ENCODE measurements at places on chromosomes 1 and 21.
A peak's percentile ranks its signal among the peaks of the same experiment; 100 is the strongest.

- DNase-seq, result no peak
These were observed 44.8 kb upstream of the KCND3 start for GRCh38 chr1:112034277-112034676.

- DNase-seq, result no peak
These were observed 131.8 kb downstream of the CAMTA1 start for GRCh38 chr1:6917067-6917466.

- DNase-seq, result no peak
These were observed 55.6 kb upstream of the GCLM start for GRCh38 chr1:93964777-93965200.

DNA sequence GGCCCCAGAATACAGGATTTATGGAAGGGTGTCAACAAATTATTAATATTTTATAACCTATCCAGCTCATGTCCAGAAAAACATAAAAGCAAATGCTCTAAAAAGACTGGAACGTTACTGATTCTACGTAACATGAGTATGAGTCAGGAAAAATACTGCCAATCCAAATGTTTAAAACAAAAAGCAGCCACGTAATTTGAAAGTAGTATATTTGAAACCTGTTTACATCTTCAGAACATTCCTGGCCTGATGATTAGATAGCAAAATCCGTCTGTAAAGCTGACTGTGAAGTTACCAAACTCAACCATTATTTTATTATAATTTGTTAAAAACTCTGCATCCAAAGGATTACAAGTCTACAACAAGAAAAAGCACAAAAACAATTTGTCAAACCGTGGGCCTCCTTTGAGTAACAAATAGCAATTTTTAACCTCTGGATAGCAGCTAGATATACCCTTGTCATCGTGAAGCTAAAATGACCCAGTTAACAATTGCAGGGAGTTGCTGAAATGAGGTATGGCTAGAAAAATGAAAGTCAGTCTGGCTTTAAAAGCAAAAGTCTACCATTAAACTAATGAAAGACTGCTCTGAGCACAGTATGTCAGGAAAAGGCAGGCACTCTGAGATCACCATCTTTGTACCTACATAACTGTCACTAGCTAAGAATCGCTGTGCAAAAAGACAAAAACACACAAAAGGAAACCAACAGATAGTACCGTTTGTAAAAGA lies 1.2 kb downstream of the UBR4 start:
- no peak for DNase-seq

- no peak for DNase-seq
These were observed 46.4 kb downstream of the AJAP1 start for GRCh38 chr1:4700801-4701200.

- DNase-seq, result no peak
These were observed 13.8 kb upstream of the FCGR2A start for GRCh38 chr1:161491472-161491871.

DNA sequence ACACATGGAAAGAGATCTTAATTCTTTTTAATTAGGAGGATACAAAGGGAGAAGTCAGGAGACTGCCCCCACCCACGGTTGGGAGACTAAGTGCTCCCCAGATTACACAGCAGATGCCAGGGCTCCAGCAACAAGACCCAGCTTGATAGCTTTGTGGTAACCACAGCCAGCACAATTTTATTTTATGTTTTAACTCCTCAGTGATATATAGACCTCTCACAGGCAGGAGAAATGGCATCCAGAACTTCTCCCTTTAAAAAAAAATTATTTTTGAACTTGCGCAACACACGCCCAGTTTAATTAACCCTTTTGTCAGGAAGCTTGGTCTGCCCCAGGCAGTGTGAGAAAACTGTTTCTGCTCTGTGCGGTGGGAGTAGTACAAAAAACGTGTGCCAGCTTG lies 62.6 kb upstream of the ACOT11 start:
- no peak for DNase-seq

DNA sequence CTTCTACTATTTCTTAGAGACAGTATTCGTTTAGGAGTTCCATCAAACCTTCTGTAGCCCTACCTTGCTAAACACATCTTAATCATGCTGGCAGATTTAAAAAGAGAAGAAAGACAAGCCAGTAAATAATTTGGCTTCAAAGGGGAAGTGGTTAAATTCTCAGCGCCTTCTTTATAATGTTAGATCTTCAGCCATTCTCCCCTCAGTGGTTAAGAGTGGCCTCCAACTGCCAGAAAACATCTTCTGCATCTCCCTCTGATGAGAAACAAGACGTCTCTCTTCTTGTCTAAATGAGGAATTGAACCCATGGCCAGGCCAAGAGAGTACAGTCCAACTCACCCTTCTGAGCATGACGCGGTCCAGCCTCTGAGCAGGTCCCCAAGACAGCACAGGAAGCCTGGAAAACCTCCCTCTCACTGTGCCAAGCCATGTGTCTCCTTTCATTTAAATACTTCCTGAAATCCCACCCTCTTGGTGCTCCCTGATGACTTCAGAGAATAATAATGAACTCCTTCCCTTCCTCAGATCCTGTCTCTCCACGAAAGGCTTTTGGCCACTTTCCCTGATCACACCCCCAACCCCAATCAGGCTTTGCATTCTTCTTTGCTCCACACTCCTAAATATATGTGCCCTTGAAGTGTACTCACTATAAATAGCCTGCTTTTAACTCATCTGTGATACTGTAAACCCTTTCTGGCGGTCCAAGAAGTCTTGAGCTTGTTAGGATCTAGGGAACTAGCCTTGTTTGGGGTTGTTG lies 16.4 kb upstream of the LRRC52 start:
- DNase-seq, result no peak

DNA sequence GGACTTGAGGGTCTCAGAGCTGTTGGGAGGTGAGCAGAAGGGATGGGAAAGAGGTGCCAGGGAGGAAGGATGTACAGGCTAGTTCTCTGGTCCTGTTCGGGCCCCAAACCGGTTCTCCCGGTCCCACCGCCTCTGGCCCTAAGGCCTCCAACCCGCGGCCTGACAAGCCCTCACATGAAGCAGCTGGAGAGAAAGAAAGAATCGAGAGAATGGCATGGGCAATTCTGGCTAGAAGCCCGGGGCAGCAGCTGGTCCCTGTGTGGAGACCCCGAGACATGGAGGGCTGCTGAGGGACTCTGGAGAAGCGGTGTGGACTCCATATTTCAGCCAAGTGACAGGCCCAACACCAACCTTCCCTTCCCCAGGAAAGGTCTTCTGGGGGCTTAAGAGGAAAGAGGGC lies 730 bp downstream of the CDC42SE1 start:
- DNase-seq, result no peak

DNA sequence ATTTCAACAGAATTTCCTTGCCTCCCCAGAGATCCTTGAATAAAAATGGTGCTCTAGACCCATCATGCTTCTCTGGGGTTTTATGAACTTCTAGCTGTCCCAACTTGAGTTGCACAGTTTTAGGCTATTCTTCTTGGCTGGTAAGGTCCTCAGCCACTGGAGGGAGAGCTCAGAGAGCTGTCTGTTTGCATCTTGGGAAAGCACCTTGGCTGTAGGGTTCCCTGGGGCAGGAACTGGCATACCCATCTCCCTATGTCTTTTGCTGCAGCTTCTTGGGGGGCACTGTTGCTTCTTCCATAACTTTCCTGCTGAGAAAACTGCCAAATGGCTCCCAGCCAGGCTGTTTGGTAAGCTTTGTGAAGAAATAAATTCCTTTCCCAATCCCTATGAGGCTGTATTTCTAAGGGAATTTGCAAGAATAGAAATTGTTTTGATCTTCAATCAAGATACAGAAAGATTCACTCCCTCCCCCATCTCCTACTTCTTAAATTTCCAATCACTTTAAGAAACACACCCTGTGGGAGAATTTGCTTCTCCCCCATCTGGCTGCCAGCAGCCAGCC lies 8.2 kb upstream of the FMOD start:
- no peak for DNase-seq

DNA sequence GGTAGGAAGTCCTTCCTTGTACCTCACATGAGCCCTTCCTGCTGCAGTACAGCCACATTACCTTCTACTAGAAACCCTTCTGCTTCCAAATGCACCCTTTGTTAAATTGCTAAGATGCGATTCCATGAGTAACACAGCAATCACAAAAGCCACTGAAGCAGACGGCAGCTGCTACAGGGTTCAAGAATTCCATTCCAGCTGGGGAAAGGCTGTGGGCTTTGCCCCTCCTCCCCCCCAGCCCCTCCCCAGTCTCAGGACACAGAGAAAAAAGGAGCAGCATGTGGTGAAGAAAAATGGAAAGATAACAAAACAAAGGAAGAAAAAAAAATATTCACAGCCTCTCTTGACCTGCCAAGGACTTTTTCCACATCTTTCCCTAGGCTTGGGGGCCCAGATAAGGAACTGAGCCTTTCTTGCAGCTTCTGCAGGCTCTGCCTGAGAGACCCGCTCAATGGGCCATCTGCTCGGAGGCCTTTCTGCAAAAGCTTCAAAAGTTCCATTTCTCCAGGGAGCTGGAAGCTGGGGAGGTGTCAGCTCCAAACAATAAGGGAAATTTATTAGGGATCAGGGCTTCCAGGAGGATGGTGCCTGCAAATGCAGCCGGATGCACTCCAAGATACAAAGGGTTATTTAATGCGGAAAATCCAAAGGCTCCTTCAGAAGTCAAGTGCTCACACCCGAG lies 72.1 kb downstream of the SYT2 start:
- peak; percentile 39 for DNase-seq

- DNase-seq, result no peak
These were observed 73.4 kb upstream of the SERTAD4 start for GRCh38 chr1:210159211-210159610.

DNA sequence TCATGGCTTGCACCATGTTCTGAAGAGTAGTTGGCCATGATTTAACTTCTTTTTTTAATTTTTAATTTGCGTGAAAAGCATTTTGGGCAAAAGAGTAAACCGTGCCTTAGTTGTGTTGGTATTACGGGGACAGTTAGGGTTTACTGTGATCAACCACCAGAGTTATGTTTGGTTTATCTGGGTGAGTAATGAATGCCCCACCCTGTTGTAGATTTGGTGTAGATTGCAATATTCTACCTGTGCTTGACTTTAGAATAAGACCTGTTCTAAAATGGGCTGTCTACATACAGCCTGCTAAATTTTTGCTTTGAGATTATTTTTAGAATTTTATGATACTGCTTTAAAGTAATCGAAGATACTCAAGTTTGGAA lies 1.4 kb downstream of the USP25 start:
- no peak for DNase-seq

- no peak for DNase-seq
These were observed 121.8 kb downstream of the SYF2 start for GRCh38 chr1:25110485-25110884.

DNA sequence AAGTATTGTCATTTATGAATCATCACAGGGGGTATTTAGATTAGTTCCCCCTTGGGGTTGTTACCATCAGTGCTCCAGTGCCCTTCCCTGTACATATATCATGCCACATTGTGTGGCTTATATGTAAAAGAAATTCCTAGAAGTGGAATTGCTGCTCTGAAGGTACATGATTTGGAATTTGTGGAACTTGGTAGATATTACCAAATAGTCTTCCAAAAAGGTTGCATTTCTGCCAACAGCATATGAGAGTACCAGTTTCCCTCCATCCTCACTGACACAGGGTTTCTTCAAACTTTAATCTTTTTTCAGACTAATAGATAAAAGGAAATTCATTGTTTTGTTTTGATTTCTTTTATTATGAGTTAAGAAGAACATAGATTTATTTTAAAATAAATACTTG lies 41.3 kb downstream of the AKNAD1 start:
- DNase-seq, result no peak

DNA sequence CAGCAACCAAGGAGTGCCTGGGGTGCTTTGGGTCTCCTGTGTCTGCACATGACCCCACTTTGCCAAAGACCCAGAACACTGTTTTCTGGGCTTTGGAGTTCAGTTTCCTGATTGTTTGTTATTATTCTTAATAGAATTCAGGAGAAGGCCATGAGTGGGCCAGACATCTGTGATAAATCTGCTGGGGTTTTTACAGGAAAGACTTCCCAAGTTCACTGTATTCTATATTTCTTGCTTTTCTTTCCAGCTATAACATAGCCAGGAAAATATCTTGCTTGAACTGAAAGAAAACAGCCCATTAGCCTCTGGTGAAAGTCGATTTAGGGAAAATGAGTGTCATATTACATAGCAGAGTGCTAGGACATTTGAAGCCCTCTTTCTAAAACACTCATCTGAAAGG lies 345.1 kb upstream of the USP24 start:
- DNase-seq, result no peak

All from NCI-H187 treated with DMSO at 0.1 percent for 48 hours (cell line).